ENCODE measurements at places on chromosomes 7 and 10. TPM values are rescaled to one million over a fixed set of nuclear protein-coding genes. Genes with fewer than 3 reads are reported as not detected.

- no peak for DNase-seq
These were observed 171.1 kb downstream of the EGFR start for GRCh38 chr7:55189878-55190436.

GRCh38 chr10:36489611-36490228 lies 635.7 kb upstream of the ANKRD30A start:
- DNase-seq = peak; percentile 71

CFAP70 gene
- 1.0 TPM for total RNA-seq

- DNase-seq = no peak
These were observed 34.1 kb downstream of the EGFR start for GRCh38 chr7:55052741-55053427.

GPR146 gene
- total RNA-seq = 2.2 TPM

PSTK gene
- 6.8 TPM for total RNA-seq

GRCh38 chr10:570628-571163 lies 118.8 kb downstream of the DIP2C start:
- no peak for DNase-seq

FAM170B gene
- not detected for total RNA-seq

GIMAP8 gene
- total RNA-seq = not detected

DNA sequence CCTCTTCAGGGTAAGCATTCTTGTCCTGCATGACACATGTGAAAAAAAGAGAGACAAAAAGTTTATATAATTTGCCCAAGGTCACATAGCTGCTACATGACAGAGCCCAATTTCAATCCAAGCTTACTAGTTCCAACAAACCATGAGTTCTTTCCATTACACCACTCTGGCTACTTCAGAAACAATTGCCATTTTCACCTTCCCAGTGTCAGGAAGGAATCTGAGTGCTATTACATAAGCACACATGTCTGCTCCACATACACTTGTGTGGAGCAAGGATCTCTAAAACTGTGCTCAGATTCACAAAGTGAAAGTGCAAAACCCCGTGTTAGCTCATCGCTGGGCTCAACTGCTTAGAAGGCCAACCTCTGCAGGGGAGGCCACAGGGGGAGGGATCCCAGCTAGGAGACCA lies 356.2 kb upstream of the NFE2L3 start:
- no peak for DNase-seq

BAG3 gene
- total RNA-seq = 18.7 TPM

GRCh38 chr7:51274001-51274400 lies 42.6 kb downstream of the COBL start:
- DNase-seq = no peak

DNA sequence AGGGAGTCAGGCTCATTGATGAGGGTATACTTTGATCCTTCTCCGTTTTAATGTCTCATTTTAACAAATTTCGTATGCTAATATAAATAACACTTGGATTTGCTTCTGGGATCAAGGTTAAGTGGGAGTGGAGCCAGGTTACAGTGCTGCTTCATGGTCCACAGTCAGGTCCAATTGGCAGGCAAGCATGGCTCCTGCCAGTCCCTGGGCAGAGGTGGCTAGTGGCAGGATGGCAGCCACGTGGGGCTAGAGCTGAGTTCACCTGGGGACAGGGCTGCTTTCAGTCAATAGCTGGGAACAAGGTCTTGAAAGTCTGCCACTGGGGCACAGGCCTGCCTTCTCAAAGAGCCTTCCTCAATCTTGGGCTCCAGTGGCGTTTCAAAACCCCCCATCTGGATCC lies 16.0 kb upstream of the VWA2 start:
- no peak for DNase-seq

DNA sequence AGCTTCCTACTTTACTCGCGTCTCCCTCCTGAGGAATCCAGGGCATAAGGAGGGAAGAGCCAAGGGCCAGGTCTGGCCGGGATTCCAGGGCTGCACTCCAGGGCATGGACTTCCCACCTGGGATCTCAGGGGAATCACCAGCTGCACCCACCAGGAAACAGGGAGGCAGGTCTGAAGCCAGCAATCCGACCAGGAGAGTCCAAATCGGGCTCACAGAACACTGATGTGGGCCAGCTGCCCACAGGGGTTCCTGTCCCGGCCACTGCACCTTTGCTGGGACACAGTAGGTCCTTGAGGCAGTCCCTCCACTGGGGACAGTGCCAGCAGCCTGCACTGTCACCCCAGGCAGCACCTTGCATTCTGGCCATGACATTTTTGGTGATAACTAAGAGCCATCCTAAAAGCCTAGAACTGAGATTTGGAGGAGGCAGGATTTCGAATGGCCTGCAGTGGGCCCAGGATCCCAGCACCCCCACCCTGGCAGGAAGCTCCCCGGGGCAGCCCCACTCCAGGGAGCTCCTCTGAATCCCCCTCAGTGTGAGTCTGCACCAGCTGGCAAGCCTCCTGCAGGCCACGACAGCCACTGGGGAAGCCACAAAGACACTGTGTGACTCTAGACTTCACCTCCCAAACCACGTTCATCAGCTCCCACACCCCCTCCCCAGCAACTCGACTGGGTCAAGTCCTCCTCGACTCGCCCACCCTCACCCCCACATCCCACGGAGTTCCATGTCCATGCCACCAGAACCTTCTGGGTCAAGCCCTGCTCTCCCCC lies 71.5 kb upstream of the PPP2R2D start:
- DNase-seq = no peak

CYP2C19 gene
- total RNA-seq = 0.08 TPM

DNA sequence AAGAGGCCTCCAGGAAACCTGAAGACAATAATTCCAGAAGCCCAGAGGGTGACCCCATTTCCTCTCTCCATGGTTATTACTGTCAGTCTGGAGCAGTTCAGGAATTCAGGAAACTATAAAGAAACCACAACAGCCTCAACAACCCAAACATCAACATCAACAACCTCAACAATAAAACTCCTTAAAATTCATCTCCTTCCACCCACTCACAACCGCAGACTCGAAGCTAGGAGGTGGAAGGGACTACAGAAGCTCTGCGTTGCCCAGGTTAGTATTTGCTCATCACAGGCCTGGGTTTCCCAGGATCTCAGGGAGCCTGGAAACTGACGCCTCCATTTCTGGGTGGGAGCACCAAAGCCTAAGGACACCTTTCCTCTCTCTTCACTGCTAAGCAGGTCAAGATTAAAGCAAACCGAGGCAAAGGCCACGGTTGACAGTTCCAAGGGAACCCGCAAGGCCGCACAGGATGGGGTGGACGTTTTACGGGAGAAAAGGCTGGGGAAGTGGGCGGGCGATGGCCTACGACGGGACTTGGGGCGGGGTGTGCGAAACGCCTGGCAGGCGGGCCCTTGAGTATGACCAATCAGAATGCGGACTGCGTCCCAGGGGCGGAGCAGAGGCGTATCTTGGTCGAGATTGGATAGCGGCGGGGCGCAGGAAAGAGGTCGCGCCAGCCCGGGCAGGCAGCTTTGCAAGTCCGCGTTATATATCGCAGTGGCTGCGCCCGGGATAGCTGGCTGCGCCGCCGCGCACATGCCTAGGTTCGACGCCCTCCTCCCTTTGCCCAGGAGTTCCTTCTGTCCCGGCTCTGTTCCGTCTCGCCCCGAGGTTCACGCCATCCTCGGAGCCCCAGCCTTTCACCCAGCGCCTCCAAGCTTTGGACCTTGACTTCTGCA lies at the start of gene ELOVL3:
Gene ELOVL3, plus strand, starts transcription at position 654 of the 896 bp plus-strand sequence. CDS start 250 bp downstream, outside the sequence.
- peak; percentile 94 for DNase-seq

- DNase-seq = peak; percentile 50
These were observed 98.9 kb downstream of the NEURL1 start for GRCh38 chr10:103592186-103593021.

DNA sequence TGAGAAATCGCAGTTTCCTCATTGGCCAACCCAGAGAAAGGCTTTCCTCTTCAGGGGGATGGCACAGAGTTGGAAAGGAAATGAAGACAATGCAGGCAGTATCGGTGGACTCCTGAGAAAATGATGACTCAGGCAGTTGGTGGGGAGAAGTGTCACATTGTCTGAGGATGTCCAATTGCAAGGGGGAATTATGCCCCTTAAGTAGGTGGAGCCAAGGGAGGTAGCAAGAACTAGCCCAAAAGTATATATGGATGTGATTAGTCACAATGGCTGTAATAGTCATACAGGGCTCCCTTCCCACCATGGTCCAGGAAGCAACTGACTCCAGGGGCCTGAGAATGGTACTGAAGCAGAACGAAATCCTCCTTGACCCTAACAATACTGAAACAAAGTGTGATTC lies 58.3 kb upstream of the EGFR start:
- DNase-seq = peak; percentile 25

- no peak for DNase-seq
These were observed 338 bp downstream of the SDK1 start for GRCh38 chr7:3301449-3301731.

DNA sequence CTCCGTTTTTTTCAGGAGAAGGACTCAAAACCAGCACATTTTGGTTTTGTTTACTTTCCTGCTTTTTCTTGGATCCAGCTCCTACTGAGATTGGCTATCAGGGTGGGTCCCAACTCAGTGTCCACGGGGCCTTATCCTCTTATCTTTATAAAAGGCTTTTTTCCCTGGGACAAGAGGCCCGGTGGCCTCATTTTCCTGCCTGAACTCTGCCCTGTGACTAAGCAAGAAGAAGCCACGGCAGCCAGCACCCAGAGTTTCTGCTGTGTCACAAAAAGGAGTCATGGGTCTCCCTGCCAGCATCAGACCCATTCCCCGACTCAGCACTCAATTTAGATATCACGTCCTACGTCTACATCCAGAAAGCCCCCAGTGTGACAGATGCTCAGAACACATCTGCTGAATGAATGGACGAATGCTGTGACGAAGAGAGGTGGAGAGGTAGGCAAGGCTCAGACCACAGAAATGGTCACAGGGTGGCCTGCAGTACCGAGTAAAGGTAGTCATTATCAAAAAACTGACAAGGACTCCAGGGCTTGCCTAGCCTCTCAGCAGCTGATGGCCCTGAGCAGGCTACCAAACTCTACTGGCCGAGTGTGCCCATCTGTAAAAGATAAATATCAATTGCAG lies 16.7 kb downstream of the DLG5 start:
- DNase-seq = peak; percentile 29

ST8SIA6 gene
- total RNA-seq = 0.47 TPM

- DNase-seq = no peak
These were observed 30.0 kb upstream of the SLIT1 start for GRCh38 chr10:97215619-97216260.

All from myocyte (in vitro differentiated cells).